ENCODE measurements at places on chromosomes 12 and 14. TPM values are rescaled to one million over a fixed set of nuclear protein-coding genes. Genes with fewer than 3 reads are reported as not detected.

DNA sequence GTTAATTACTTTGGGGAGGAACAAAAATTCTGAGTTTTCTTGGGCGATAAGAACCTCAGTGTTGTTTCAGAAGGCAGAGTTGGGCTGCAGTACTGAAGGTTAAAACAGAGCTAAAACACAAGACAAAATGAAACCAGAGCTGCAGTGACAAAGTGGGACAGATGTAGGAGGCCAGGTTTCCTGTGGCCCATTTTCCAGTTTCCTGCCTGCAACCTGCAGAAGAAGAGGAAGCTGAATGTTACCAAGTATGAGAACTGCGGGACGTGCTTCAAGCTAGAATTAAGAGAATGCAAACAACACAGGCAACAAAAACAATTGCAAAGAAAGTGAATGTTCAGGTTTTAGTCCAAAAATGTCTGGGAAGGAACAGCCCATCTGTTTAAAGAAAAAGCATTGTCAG is 17.8 kb downstream of the ELK3 start:
- DNase-seq, result no peak

GRCh38 chr14:89435492-89435891 is 18.5 kb upstream of the FOXN3 start:
- no peak for DNase-seq

DNA sequence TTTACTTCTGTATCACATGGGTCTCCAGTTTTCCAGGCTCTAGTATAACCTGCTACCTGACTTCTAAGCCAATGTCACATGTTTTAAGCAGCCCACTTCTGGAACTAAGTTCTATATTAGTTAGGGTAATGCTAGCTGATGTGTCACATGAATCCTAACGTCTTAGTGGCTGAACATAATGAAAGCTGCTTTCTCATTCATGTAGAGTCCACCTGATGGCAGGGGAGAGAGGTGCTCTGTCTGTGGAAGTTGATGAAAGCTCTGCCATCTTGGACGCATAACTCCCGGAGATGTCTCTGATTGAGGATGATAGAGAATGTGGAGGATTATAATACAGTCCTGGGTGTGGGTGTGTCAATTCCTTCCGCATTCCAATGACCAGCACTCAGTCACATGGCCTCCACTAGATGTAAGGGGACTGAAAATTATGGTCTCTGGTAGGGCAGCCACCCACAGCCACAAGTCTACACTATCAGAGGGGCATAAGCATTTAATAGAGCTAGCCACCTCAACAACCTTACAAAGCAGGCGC is 234.4 kb upstream of the CRY1 start:
- DNase-seq, result no peak

DNA sequence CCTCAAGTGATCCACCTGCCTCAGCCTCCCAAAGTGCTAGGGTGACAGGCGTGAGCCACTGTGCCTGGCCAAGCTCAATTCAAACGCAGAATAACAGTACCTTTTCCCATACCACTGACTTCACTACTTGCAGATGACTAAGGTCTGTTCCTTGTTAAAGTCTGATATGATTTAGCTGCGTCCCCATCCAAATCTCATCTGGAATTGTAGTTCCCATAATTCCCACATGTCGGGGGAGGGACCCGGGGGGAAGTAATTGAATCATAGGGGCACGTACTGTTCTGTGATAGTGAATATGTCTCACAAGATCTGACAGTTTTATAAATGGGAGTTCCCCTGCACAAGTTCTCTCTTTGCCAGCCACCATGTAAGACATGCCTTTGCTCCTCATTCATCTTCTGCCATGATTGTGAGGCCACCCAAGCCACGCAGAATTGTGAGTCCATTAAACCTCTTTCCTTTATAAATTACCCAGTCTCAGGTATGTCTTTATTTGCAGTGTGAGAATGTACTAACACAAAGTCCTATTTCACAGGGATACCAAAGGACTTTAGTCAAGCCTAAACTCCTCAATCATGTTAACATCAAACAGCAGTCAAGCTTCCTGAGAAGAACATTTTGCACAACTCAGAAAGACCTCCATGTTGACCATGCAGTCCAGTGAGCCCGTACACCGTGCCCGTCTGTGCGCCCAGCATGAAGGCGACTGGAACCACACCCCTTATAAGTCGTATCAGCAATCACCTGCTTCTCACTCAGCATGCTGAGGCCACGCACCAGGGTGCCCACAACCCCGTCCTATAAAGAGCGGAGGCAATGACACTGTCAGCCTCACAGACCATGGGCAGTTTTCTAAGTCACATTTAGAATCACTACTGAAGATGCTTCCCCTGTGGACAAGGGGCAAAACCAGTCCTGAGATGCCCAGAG is 36.9 kb downstream of the FOXN3 start:
- no peak for DNase-seq

- no peak for DNase-seq
These were observed 48.7 kb downstream of the HEATR5A start for GRCh38 chr14:31371646-31372045.

POTEM gene
- total RNA-seq, result not detected

TEX52 gene
- not detected for total RNA-seq

ASCL1 gene
- not detected for total RNA-seq

CD163L1 gene
- total RNA-seq, result 6.8 TPM

All from HepG2 (cell line).